ENCODE measurements at places on chromosomes 4 and X. TPM values are rescaled to one million over a fixed set of nuclear protein-coding genes. Genes with fewer than 3 reads are reported as not detected.

The CCDC160 gene
- not detected for total RNA-seq

GRCh38 chr4:21377046-21377445 lies 571.5 kb downstream of the KCNIP4 start:
- DNase-seq, result no peak

The CLCN5 gene
- 4.0 TPM for total RNA-seq

The ABCG2 gene
- 4.4 TPM for total RNA-seq

- DNase-seq, result no peak
Measured at GRCh38 chr4:6021831-6022606, 3.8 kb upstream of the C4orf50 start.

The TCEAL2 gene
- not detected for total RNA-seq

- DNase-seq, result no peak
Measured at GRCh38 chr4:1501754-1502500, 95.7 kb upstream of the NKX1-1 start.

DNA sequence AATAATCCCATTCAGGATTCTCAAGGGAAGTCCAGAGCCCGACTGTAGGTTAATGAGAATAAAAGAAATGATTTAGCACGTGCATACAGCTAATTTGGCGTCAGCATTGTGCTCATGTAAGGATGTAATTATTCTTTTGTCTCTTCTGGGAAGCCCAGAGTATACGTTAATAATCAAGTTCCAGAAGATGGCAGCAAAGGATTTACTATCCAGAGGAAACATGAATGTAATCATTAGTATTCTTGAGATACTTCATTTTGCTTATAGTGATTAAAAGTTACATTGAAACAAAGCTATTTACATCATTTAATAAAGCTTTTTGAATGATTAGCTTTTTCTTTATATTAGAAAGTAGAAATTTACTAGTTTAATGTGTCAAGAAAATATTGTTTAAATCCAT lies 27.1 kb upstream of the MAP9 start:
- DNase-seq, result no peak

- no peak for DNase-seq
Measured at GRCh38 chrX:119541188-119541587, 24.0 kb downstream of the STEEP1 start.

- no peak for DNase-seq
Measured at GRCh38 chr4:135244056-135244455, 1042.5 kb upstream of the PABPC4L start.

- DNase-seq, result no peak
Measured at GRCh38 chr4:129218360-129218759, 122.4 kb downstream of the C4orf33 start.

- no peak for DNase-seq
Measured at GRCh38 chr4:138522366-138522765, 280.2 kb upstream of the SLC7A11 start.

DNA sequence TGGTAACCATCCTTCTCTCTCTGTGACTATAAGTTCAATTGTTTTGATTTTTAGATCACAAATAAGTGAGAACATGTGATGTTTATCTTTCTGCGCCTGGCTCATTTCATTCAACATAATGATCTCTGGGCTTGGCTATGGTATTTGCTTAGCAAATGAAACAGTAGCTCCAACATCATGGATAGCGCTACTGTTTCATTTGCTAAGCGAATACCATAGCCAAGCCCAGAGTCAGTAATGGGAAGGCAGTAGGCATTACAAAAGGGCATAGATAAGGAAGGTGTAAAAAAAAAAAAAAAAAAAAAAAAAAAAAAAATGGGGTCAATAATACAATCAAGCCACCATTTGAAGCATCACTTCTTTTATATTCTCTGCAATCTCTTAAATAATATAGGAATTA lies 469.0 kb upstream of the ATOH1 start:
- DNase-seq, result no peak

GRCh38 chr4:17809667-17810066 lies 890 bp downstream of the DCAF16 start:
- DNase-seq, result no peak

DNA sequence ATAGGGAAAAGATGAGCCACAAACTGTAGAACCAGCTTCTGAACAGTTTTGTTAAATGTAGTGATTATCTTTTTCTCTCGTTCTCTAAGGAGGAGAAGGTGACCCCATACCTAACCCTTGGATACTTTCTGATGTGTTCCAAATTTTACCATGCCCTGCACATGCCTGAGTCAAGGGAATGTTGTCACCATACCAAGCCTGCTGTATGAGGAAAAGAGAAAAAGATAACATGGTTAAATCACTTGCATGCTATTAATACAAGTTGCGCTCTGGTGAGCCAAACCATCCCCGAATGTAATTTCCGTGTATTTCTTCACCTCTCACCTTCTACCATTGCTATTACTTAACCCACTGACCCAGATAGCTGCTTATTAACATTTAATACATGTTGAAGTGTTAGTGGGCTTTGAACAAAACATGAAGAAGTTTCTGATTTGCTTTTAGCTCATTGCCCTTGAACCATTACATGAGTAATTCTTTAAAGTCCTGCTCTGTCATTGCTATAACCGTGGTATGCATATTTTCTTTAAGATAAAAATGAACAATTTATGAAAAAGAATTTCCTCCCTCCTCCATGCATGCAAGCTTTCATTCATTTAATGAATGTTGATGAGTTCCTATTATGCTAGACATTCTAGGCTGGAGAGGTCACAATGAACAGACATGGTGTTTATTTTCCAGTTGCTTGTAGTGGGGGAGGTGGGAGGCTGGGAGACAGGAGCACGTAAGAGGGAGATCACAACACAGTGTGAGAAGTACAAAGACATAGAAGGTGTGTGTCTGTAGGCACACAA lies 13.6 kb upstream of the KIT start:
- no peak for DNase-seq

The UGT2B17 gene
- total RNA-seq, result not detected

The ADGRG4 gene
- total RNA-seq, result not detected

DNA sequence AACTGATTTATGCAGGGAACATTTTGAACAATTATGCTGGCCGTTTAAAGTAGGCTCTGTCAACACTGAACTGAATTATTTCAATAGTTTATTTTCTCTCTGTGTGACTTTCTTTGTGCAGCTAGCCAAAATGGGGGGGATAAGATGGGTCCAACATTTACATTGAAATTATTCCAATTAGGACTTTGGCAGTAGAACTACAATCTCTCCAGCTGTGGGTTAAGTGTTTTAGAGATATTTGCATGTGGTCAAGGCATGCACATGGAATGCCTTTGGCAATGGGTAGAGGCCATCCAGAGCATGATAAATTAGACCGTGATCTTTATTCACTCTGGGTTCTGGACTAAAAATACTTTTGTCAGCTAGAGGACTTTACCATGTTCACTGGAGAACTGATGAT lies 107.9 kb upstream of the ELOVL6 start:
- no peak for DNase-seq

The DCHS2 gene
- not detected for total RNA-seq

DNA sequence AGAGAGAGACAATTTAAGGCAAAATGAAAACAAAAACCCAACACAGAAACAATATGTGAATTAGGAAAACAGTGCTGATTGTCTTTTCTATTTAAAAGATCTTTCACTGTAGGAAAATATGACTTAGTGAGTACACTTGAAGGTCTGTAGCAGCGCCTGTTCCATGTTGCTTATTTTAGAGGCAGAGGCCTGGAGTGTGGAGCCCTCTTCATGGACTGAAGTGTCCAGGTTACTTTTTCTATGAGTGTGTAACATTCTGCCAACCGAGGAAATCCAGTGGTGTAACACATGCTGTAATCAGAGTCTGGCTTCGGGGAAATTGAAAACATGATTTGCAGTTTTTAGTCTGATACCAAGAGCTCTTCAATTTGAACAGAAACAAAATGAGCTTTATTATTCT lies 64.0 kb upstream of the GPRIN3 start:
- DNase-seq, result no peak

DNA sequence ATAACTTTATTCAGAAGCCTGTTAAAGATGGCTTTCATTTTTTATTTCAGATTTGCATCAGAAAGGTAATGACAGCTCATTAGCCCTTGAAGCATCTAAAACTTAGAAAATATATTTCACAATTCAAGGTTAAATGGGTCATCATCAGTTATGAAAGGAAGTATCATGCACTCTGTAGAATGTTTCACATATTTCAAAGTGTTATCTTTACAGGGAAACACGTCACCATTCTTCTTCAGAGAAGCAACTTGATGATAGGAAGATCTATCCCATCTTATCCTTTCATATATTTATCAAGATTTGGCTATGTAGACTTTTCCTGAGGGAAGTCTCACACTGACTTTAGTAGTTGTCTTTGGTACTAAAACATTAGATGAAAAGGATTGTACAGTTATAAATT lies 277.8 kb downstream of the TENM3 start:
- no peak for DNase-seq

GRCh38 chrX:138745196-138745595 lies 33.7 kb upstream of the FGF13 start:
- no peak for DNase-seq

The OTC gene
- total RNA-seq, result not detected

- no peak for DNase-seq
Measured at GRCh38 chr4:66062044-66062443, 391.8 kb upstream of the EPHA5 start.

GRCh38 chr4:173365359-173365996 lies 5.3 kb upstream of the SAP30 start:
- DNase-seq, result no peak

GRCh38 chrX:70089604-70090297 lies 27.5 kb downstream of the OTUD6A start:
- no peak for DNase-seq

- no peak for DNase-seq
Measured at GRCh38 chr4:106869551-106869950, 166.6 kb downstream of the DKK2 start.

GRCh38 chr4:57554556-57555092 lies 444.4 kb upstream of the IGFBP7 start:
- DNase-seq, result no peak

DNA sequence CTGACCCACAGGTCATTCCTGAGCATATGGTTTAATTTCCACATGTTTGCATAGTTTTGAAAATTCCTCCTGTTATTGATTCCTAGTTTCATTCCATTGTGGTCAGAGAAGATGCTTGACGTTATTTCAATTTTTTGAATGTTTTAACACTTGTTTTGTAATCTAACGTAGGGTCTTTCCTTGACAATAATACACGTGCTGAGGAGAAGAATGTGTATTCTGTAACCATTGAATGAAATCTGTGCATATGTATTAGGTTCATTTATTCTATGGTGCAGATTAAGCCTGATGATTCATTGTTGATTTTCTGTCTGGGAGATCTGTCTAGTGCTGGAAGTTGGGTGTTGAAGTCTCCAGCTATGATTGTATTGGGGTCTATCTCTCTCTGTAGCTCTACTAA lies 486.4 kb upstream of the RPS6KA3 start:
- DNase-seq, result no peak

DNA sequence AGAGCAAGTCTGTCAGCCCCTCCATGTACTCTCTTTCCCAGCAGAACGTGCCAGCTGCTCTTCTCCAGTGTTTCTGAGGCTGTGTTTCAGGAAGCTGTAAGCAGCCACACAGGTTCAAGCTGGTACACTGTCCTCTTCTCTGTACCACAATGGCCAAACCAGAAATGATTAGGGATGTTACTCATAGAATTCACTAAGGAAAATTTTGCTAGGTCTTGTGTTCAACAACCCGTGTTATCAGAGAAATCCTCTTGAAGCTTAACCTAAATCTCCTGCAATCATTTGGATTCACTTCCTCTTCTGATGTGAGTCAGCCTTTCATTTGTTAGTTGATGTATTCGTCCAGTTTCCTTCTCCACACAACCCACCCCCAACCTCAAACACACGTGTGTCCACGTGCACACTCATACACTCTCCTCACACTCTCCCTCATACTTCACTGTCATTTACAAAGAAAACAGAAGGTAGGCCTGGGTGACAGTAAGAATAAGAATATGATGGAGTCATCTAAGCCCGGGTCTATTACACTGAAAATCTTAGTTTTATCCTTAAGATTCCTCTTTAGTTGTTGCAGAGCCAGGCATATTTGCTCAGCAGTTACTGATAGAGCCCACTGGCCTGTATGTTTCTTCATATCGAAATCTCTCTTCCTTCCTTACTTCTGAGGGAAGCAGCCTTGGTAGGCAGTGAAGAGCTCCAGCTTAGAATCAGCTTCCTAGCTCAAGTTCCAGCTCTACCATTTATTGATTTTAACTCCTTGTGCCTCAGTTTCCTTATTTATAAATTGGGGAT lies 63.4 kb downstream of the DCUN1D4 start:
- no peak for DNase-seq

The UTP14A gene
- 37.0 TPM for total RNA-seq

The STOX2 gene
- total RNA-seq, result not detected

The CSAG3 gene
- total RNA-seq, result 1.8 TPM

The SMIM43 gene
- total RNA-seq, result not detected

DNA sequence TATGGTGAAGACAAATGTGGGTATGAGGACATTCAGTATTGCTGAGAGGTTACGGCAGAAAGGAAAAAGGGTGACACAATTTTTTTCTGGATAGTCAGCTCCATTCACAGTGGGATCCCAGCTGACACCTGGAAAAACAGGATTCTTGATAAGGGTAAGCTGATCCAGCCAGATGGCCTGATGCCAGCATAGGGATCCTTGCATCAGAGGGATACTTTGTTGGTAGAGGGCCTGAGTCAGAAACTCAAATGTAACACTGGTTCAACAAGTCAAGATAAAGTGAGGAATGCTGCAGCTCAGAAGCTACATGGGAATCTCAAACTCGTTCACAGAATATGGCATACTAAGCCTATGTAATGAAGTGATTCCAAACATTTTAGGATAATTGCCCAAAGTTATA lies 726.7 kb downstream of the C4orf33 start:
- no peak for DNase-seq

DNA sequence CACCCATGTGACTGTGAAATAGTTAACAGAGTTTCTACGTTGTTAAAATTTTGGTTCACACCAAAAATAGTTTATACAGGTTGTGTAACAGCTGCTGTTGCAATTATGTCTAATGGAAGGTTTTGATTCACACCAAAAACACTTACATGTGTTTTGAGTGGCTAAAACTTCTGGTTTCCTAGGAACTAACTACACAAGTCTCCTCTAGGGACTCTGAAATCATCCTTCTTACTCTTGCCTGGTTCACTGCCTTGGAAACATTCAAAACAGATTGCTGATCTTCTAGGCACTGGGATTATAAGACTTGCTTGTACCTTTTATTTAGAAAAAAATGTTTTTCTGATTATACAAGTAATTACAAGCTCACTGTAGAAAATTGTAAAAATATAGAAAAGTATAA lies 14.9 kb upstream of the MORC4 start:
- no peak for DNase-seq

DNA sequence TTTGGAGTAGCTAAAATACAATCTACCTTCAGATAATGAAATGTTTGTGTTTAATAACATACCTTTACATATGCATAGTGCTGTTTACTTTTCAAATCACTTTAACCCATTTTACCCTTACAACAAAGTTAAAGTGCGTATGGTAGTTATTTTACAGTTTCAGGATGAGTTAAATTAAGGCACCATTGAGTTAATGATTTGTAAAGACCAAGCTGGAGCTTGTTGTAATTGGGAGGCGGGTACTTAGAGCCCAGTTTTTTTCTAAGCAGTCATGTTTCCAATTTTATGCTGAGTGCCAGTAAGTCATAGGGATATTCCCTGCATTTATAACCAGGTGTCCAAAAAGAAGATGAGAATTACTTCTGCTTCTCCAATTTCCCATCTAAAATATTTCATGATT lies 84.2 kb upstream of the NRK start:
- no peak for DNase-seq

GRCh38 chr4:184680698-184681097 lies 31.2 kb downstream of the PRIMPOL start:
- DNase-seq, result no peak

GRCh38 chr4:38072578-38072977 lies 112.4 kb downstream of the PTTG2 start:
- DNase-seq, result no peak

GRCh38 chrX:115147220-115147619 lies 42.0 kb upstream of the RBMXL3 start:
- DNase-seq, result no peak

All from activated CD8-positive, alpha-beta memory T cell treated with anti-CD3 and anti-CD28 coated beads, Interleukin-2, amount 10 ng/mL, durations not matched to agents 7 days and 5 days (primary cell).